GM12891 (cell line): ENCODE measurements at places on chromosomes 4 and X.

DNA sequence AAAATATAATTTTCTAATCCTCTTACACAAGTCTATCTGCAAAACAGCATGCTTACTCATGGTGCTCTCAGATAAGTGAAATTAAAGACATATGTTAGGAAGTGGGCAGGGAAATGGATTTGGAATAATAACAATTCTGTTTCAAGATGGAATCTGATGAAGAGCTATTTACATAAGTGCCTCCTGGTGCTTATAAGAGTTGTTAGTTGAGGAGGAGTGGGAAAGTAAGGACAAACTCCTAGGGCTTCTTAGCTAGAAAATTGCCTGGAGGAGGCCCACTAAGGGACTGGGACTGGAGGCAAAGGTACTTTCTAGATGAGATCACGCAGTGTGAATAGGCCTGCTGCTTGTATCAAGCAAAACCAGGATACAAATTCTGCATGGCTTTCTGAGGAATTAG lies 939.8 kb downstream of the GLUD2 start:
- DNase-seq, result no peak

DNA sequence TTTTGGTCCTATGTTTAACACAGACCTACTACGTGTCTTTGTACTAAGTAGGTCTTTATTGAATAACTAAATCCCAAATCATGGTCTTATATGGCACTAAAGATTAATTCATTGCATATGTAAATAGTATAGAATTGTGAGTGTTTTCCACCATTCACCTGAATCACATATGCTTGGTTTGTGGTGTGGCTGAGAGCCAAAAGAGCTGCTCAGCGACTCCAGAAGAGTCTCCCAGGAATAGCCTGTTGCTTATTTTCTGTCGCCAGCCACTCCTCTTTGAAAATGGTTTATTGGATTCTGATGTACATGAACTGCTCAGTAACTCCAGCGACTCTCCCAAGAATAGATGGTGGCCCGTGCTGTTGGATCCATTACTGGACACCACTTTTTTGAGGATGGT lies 184.5 kb downstream of the CLCN4 start:
- DNase-seq, result no peak

DNA sequence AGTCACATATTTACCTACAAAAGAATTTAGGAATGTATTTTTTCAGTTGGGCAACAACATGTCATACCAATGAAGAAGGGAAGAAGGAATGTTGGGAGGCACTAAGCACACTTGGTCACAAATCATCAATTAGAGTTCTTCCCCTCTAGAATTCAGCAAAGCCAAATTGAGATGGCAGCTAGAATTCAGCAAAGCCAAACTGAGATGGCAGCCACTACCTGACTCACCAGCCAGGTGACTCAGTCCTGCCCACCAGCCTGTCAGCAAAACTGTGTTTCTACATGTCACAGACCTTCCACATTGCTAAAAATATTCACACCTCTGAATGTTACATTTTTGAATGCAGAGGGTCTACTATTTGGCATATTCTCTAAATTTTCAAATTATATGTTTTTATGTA lies 63.2 kb upstream of the NOCT start:
- no peak for DNase-seq

- DNase-seq, result no peak
These were observed 105.8 kb upstream of the EGFL6 start for GRCh38 chrX:13463608-13464007.

- DNase-seq, result no peak
These were observed 12.5 kb downstream of the ARX start for GRCh38 chrX:25003066-25003849.

GRCh38 chr4:141890279-141890678 lies 253.9 kb downstream of the IL15 start:
- no peak for DNase-seq

- DNase-seq, result peak; percentile 3
These were observed 7.0 kb downstream of the AMMECR1 start for GRCh38 chrX:110310896-110311295.

- DNase-seq, result no peak
These were observed 60.2 kb upstream of the PGAM4 start for GRCh38 chrX:78029663-78030062.

- no peak for DNase-seq
These were observed 98.2 kb downstream of the SOWAHB start for GRCh38 chr4:76799718-76800117.

GRCh38 chr4:3364199-3364598 lies 71.4 kb downstream of the RGS12 start:
- no peak for DNase-seq

GRCh38 chr4:23135792-23136645 lies 443.3 kb downstream of the GBA3 start:
- DNase-seq, result no peak

DNA sequence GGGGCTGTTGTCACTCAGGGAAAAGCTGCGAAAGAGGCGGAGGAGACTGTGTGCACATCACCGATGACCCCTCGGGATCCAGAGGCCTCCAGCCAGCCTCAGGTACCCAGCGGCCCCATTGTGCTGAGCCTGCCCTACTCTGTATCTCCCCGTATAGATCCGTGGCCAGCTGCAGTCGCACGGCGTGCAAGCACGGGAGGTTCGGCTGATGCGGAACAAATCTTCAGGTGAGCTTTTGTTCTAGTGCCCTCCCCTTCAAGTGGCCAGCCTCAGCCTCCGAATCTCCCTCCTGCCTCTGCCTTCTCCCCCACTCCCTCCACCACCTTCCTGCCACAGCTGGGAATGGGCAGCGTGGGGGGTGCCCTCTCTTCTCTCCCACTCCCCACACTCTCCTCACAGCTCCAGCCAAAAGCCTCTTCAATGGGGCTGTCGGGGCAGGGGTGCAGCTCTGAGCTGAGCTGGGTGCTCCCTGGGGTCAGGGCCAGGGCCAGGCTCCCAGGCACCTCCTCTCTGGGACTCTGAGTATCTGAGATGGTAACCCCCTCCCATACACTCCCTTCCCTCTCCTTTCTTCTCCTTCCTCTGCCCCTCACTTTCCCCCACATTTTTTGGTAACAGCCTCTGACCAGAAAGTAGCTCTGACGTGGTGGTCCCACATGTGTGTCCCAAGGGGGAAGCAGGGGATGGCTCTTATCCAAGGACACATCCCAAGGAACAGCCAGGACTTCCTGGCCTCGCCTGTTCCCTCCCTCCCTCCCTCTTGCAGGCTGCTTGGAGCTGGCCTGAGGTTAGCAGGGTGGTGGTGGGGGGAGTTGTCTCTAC lies 20.4 kb upstream of the UBA1 start:
- no peak for DNase-seq

- DNase-seq, result no peak
These were observed 193.5 kb upstream of the NEIL3 start for GRCh38 chr4:177116161-177116560.

DNA sequence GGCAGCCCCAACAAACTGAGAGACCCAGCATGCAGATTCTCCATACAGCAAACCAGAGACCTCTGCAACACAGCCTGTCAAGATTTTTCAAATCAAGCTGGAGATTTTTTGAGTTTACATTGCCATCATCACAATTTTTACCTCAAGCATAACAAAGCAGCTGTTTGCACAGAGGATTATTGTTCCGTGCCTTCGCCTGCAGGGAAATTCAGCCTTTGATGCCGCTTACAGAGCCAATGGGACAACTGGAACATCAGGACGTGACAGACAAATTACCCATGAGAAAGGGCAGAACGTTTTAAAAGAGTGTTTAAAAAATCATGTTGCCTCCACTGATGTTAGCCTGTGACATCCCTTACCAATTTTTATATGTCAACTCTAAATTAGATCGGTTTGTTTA lies 363.7 kb downstream of the FBXW7 start:
- DNase-seq, result no peak

DNA sequence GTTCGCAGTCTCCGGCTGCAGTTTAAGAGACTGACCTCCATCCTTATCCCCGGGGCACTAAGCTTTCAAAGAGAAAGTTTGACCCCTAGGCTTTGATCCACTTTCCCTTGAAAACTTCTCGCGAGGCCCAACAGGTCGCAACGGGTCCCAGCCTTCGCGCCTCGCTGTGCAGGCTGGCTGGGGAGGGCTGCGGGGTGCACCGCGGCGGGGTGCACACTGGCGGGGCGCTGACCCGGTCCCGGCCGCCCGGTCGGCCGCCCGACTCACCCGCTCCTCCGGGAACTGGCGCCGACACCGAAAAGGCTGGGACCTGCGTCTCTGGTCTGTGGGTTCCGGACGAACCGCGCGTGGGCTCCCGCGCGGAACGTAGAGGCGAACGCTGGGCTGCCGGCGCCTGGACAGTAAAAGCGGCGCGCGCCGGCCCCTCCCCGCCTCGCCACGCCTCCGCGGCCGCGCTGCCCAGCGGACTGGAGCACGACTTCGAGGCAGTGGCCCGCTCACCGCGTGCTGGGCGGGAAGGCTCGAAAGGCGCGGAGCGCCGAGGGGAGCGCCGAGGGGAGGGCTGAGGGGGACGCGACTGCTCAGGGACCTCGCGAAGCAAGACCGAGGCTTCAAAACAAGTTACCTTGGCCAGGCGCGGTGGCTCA lies at the start of gene TAF7L:
Gene TAF7L, minus strand, starts transcription at position 378 of the 647 bp plus-strand sequence. CDS start 3,791 bp downstream, outside the sequence.
- no peak for DNase-seq

GRCh38 chr4:121192013-121192412 lies 27.9 kb upstream of the TNIP3 start:
- no peak for DNase-seq

DNA sequence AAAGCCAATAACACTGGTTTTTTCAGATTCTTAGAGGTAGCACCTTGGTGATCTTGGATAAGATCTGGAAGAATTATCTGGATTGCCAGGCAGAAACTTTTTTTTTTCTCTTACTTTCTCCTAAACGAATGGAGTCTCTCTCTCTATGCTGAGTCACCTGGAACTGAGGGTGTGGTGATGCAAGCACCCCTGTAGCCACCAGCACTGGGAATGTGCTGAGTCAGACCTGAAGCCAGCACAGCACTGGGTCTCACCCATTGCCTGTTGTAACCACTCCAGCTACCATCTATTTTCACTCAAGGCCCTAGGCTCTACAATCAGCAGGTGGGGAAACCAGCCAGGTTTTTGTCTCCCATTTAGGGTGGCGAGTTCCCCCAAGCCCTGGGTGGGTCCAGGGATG lies 923.8 kb downstream of the RAPGEF2 start:
- DNase-seq, result no peak

DNA sequence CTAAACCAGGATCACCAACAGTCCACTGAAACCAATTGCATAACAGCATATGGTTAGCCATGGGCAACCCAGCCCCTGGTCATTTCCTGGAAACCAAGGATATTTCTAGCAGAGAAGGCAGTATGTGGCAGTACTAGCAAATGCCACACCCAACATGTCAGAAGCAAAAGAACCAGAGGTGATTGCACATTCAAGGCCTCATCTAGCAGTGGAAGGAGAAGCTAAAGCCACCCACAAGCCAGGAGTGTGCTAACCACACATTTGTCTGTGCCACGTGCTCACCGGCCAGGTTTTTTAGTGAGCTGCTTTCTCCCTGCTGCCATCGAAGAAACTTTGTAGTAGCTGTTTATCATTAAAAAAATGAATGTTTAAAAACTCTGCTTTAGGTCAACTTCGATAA lies 42.0 kb downstream of the TEC start:
- DNase-seq, result no peak

DNA sequence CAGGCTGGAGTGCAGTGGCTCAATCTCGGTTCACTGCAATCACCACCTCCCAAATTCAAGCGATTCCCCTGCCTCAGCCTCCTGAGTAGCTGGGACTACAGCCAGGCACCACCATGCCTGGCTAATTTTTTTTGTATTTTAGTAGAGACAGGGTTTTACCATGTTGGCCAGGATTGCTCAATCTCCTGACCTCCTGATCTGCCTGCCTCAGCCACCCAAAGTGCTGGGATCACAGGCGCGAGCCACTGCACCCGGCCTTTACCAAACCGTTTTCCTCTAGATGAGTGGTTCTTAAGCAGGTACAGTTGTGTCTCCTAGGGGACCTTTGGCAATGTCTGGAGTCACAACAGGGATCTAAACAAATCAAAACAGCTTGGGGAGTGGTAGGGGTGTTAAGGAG lies 11.6 kb downstream of the AMELX start:
- no peak for DNase-seq

- no peak for DNase-seq
These were observed 50.9 kb downstream of the MED28 start for GRCh38 chr4:17665346-17665745.

DNA sequence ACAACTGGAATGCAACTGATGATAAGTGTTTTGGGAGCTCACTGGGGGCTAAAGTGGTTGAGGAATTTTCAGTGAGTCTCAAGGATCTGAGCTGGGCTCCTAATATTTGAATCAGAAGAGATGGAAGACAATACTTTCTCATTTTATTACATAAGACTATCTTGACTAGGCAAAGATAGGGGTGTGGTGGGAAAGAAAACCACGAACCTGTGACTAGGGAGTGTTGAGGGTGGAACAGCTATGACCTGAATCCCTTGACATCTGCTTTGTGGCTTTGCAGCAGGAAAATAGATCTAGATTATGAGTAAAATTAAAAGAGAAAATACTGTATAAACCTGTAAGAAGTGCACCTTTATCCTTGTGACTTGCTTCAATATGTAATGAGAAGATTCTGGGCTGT lies 295.1 kb upstream of the TEX13A start:
- DNase-seq, result no peak

DNA sequence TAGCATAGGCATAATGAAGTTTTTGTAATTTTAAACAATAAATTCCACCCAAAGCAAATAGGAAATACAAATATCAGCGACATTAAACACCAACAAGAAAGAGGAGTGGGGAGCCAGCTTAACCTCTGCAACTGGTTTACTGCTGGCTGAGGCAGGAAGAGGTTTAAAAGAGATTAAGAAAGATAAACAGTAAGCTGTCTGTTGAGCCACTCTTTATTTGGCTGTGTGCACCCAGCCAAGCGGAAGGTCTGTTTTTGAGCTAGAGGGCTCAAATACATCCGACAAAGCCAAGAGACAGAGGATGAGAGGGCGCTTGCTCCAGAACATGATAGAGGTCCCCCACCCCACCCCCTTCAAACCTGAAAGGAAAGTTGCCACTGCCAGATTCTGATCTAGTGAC lies 191.4 kb downstream of the MGST2 start:
- no peak for DNase-seq

DNA sequence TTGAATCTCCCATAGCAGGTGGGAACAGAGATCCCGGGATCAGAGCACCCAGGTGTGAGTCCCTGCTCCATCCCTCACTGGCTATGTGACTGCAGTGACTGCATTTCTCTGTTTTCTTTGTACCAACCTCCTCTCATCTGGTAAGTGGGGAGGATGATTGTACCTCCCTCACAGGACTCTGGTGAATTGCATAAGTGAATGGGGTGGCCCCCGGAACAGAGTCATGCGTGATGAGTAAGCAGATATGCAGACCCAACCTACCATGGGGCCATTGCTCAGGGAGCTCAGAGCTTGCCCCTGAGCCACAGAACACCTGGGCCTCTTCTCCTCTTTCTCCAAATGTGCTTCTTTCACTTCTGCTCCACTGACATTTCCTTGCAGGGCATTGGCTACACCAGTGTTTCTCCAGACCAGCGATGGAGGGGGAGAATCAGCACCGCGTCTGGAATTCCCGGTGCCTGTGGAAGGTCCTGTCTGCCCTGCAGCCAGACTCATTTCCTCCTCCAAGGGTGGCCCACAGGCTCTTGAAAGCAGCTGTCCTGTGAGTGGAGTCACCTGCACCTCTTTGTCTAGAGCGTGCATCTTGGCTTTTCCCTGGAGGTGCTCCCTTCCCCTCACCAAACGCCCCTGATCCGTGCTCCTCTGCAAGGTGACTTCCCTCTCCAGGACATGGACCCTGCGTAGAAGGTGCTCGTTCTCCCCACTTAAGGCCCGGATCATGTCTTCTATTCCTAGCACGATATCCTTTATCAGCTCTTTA lies 30.0 kb downstream of the C4orf50 start:
- no peak for DNase-seq
